Gastroesophageal sphincter (tissue), 4 donors: ENCODE measurements at places on chromosomes 4 and X. TPM values are rescaled to one million over a fixed set of nuclear protein-coding genes. Genes with fewer than 3 reads are reported as not detected.

DNA sequence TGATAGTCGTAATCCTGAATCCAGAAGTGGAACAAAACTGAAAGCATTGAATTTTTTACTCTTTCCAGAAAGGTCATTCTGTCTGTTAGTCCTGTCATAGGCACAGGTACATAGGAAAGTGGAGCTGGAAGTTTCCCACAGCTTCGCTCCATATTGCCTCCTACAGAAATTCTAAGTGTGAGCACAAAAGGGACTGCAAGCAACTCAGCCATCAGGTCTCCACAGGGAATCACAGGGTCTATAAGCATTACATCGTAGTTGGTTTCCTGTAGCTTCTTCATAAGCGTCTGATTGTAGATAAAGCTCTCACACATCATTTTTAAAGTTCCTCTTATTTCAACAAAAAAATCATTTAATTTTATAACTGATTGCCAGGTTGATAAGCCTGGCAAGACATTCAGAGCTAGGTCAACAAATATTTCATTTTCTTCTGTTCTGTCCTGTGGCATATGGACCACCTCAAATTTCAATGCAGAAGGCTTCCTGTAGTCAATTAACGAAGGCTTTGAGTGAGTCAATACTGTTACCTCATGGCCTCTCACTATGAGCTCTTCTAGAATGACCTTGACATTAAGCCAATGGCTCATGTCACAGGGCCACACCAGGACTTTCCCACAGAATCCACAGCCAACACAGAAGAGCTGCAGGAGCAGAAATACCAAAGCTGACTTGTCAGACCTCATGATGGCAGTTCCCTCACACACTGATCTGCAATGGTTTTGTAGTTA lies at the start of gene UGT2A3:
Gene UGT2A3 (minus strand): TSS at position 727 of the 728 bp plus-strand sequence. CDS start 44 bp downstream, at position 683.
- no peak for ATAC-seq

The C4orf17 gene
- total RNA-seq = not detected

The GDPD2 gene
- total RNA-seq = not detected

DNA sequence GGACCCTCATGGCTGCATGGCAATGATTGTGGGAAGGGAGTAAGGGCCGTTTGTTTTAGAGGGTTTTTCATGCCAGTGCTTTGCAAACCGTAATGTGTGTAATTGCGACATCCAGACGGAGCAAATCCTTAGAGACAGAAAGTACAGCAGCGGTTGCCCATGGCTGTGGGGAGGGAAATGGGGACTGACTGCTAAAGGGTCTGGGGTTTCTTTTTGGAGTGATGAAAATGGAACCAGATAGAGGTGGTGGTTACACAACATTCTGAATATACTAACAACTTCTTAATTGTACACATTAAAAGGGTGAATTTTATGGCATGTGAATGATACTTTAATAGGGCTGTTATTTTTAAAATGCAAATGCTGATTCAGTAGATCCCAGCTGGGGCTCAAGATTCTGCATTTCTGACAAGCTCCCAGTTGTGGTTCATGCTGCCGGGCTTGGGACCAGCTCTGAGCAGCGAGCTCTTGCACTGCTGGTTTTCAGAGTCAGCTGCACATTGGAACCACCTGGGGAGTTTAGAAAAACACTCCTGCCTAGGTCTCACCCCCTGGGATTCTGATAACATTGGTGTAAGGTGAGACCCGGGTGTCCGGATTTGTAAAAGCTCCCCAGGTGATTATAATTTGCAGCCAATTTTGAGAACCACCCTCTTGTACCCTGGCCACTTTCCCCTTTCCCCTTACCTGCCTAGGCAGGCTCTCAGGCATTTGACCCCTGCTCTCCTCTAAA lies 47.7 kb downstream of the PRPS1 start:
- ATAC-seq = no peak

The BMX gene
- 4.4 TPM for total RNA-seq

- no peak for ATAC-seq
These were observed 117.8 kb upstream of the NKX1-1 start for GRCh38 chr4:1523907-1524636.

DNA sequence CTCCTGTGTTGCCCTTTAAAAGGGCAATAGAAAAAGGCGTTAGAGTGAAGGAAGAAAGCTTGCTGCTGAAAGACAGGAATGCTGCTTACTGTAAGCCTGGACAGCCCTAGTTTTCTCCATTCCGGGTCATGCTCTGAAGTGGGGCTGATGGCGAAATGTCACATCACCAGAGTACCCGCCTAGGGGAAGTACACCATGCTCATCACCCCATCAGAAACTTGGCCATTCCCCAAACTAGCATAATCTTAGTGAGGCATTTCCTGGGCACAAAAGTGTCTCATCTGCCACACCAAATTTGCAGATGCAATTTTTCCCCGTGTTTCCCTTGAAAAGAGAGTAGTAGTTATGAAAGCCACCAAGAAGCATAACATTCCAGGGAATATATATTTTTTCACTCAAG lies 47.8 kb upstream of the CAMK2D start:
- no peak for ATAC-seq

DNA sequence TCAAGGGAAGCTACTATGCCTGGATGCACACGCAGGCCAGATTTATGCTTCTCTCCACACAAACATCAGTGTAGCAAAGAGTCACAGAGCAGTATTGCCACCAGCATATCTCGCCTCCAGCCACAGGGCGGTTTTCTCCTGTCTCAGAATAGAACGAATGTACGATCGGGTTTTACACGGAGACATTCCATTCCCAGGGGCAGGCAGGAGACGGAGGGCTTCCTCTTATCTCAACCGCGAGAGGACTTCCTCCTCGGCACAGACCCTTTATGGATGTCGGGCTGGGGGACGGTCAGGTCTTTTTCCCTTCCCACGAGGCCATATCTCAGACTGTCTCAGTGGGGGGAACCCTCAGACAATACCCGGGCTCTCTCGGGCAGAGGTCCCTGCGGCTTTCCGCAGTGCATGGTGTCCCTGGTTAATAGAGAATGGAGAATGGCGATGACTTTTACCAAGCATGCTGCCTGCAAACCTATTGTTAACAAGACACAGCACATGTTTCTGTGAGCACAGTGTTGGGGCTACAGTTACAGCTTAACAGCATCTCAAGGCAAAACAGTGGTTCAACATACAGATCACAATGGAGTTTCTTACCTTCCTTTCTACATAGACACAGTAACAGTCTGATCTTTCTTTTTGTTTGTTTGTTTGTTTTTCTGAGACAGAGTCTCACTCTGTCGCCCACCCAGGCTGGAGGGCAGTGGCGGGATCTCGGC lies 24.1 kb downstream of the CSF2RA start:
- no peak for ATAC-seq

- no peak for ATAC-seq
These were observed 57.5 kb downstream of the MAML3 start for GRCh38 chr4:140096483-140096861.

The EMD gene
- total RNA-seq = 50.6 TPM

DNA sequence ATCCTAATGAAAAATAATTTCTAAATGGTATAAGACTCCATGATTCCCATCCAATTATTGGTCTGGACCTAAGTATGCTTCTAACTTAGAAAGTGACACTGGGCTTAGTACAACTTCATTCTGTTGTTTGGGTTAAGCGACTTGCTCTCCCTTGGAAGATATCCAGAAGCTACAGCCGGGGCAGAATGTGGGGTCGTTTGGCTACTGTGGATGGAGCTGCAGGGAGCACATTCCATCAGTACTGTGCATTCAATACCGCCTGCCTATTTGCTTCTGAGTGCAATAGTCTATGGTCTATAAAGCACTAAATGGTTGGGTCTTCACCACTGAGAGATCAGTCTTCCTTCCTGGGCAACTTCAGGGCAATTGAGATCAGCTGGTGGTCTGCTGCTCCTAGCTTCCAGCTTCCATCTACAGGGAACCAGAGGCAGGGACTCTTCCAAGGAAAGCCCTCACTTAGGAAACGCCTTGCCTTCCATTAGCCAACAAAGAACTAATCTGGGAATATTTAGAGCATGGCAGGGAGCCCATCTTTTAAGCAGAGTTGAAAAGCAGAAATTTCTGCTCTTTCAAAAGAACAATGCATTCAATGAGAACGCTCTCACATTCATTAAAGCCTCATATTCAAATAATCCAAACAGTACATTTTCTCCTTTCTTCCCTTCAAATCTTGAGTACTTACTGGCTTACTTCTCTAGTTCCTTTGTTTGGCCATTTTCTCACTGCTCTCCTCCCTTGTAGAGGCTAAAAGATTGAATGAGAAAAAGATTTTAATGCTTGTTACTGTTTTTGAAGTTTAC lies 1049.9 kb upstream of the TENM3 start:
- ATAC-seq = no peak

GRCh38 chr4:113645771-113646441 lies 115.6 kb downstream of the CAMK2D start:
- ATAC-seq = no peak

The DCX gene
- total RNA-seq = under 0.01 TPM

GRCh38 chr4:54912155-54912554 lies 213.2 kb downstream of the KDR start:
- ATAC-seq = no peak

The PNMA3 gene
- total RNA-seq = 0.62 TPM

- ATAC-seq = no peak
These were observed 219.9 kb upstream of the PACRGL start for GRCh38 chr4:20480165-20480947.

- ATAC-seq = no peak
These were observed 734.6 kb upstream of the TENM3 start for GRCh38 chr4:181508601-181509000.

The NPNT gene
- 119 TPM for total RNA-seq

- no peak for ATAC-seq
These were observed 584.2 kb upstream of the PCDH10 start for GRCh38 chr4:132564920-132565319.

- ATAC-seq = peak; percentile 82
These were observed 109.5 kb upstream of the MYOZ2 start for GRCh38 chr4:119025916-119026661.

DNA sequence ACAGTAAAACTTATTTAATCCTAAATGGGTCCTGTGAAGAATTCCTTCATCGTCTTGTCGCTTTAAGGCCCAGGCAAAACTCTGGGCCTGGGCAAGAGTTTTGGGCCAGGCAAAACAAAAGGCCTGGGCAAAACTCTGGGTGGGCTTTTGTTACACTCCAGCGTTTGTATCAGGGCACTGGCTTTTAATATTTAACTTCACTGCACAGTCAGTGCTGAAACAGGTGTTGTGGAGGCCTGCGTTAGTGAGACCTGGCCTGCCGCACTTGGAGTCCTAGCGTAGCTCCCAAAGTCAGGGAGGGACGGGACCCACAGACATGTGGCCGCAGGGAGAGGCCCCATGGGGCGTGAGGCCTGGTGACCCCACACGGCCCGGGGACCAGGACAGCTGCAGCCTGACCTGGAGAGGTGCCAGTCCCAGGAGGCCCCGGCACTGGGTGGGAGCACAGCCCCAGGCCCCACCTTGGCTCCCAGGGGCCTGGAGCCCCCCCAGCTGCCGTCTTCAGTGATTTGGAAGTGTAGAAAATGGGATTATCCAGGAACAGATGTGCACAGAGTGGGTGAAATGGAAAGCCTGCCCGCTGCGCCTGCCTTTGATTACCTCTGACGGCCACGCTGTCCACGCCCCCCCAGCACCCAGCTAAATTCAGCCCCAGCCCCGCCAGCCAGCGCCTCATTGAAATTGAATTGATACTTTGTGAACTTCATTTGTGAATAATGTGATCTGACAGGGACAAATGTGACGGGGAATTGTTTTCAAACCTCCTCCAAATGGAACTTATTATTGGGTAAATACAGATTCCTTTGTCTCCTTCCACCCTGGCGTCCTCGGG lies 132.9 kb upstream of the NKX1-1 start:
- no peak for ATAC-seq

The SH2D1A gene
- 0.54 TPM for total RNA-seq

The INTU gene
- total RNA-seq = 21.8 TPM

DNA sequence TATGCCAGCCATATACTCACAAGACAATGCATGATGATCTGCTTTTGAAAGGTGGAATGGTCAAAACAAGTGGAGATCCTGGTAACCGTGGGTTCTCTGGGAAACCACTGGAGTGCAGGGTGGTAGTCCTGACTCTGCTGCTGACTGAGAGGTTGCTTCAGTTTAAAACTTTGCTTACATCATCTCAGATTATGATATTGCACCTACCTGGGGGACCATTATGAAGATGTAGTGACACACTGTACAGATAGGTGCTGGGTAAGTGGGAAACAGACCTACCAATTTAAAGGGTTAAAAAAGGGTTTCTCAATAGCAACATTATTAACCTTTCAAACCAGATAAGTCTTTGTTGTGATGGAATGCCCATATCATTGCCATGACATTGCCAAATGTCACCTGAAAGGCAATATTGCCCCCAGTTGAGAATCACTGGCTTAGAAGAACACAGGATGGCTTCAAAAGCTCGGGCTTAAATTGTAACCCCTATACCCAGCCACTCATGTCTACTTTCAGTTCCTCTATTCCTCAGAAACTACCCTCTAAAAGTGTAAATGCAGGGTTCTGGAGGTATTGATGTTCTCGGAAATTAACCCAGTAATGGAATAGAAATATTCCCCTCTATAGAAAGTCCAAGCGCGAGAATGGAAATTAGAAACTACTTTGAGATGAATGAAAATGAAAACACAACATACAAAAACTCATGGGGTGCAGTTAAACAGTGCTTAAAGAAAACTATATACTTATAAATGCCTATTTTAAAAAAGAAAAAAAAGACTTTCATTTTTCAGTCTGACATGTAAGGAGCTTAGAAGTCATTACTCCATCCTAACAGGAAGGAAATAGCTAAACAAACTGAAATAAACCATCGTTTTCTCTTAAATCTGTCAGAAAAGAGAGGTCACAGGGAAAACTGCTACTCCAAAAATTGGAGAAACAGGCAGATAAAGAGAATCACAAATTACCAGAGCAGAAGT lies 65.8 kb downstream of the ARHGEF6 start:
- no peak for ATAC-seq

The MCTS1 gene
- total RNA-seq = 15.9 TPM

The PAGE1 gene
- not detected for total RNA-seq

GRCh38 chrX:71095981-71096759 lies 519 bp downstream of the FOXO4 start:
- peak; percentile 66 for ATAC-seq

DNA sequence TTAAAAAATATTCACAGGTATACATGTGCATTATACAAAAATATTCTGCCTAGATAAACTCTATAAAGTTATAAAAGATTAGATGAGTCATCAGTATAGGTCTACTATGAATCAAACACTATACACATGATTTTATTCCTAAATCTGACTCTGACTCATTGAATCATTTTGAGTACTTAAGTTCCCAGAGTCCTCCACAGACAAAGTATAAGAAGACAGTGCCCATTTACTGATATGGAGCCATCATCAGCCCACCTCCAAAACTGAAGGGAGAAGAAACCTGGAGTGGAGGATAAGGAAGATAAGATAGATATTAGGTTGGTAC lies 28.7 kb upstream of the ANTXR2 start:
- ATAC-seq = no peak

The MAGEB2 gene
- not detected for total RNA-seq

The GNRHR gene
- not detected for total RNA-seq

DNA sequence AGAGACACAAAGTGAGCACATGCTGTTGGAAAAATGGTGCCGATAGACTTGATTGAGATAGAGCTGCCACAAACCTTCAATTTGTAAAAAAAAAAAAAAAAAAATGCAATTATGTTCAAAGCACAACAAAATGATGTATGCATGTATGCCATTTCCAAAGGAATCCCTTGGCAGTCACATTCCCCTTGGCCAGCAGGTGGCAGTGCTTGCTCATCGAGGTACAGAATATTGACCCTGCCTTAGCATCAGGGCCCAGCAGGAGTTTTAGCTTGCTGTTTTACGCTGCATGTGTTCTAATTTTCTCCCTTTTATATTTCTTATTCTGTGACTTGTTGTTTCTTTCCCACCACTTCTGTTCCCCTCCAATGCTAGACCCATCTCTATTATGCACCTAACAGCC lies 34.5 kb upstream of the CYBB start:
- ATAC-seq = peak; percentile 61
